ENCODE measurements at places on chromosomes 2 and 18. TPM values are rescaled to one million over a fixed set of nuclear protein-coding genes. Genes with fewer than 3 reads are reported as not detected.

DNA sequence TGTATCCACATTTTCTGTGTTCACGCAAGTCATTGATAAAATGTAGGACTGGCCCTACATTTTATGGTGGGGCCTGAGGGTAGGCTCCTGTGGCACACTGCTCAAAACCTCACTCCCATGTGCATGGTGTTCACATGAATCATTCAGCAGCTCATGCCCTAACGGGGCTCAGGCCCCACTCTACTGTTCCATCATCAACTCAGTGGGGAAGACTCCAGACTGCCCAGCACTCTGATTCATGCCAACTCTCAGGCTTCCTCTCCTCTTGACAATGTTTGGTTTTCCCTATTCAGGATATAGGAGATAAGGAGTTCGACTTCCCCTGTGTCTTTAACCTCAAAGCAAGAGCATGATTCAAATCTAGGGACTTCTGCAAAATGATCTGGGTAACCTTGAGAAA lies 92.0 kb upstream of the BOD1L2 start:
- H3K4me1 ChIP-seq, result no peaks in the 10 kb centered on the region
- H3K27ac ChIP-seq, result no peak overlapping the region
- H3K4me3 ChIP-seq, result no peak overlapping the region

GRCh38 chr2:214574084-214574781 lies 163.4 kb downstream of the VWC2L start:
- no peak overlapping the region for H3K4me3 ChIP-seq
- no peak for DNase-seq
- no peak overlapping the region for H3K27ac ChIP-seq

GRCh38 chr2:32246911-32247310 lies 17.8 kb downstream of the NLRC4 start:
- H3K4me1 ChIP-seq, result no peaks in the 10 kb centered on the region
- DNase-seq, result no peak
- H3K4me3 ChIP-seq, result no peak overlapping the region
- H3K27ac ChIP-seq, result no peak overlapping the region
- H3K27me3 ChIP-seq, result no peaks in the 10 kb centered on the region

DNA sequence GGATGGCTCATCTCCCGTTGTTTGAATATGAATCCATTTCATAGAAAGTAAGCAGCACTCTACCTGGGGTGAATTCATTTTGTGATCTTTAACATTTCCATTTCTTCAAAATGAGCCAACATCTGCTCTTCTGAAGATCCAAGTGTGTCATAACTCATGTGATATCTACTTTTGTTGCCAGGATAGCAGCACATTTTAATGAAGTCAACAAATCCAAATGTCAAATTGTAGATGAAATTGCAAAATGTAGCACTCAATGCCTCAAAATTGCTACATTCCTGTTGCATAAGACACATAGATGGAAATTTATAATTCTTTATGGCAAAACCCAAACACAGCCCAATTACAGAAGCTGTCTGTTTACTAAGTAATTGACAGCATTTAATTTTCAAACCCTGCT lies 360.7 kb downstream of the TMX3 start:
- H3K4me3 ChIP-seq, result no peak overlapping the region
- no peaks in the 10 kb centered on the region for H3K27me3 ChIP-seq
- DNase-seq, result no peak
- H3K4me1 ChIP-seq, result no peaks in the 10 kb centered on the region
- H3K36me3 ChIP-seq, result no peaks in the 10 kb centered on the region
- no peak overlapping the region for H3K27ac ChIP-seq

GRCh38 chr2:236082061-236082460 lies 86.1 kb downstream of the GBX2 start:
- no peaks in the 10 kb centered on the region for H3K36me3 ChIP-seq
- no peaks in the 10 kb centered on the region for H3K4me1 ChIP-seq
- no peaks in the 10 kb centered on the region for H3K27me3 ChIP-seq
- no peak overlapping the region for H3K27ac ChIP-seq

Gene TBR1
- total RNA-seq, result not detected

Gene PJVK
- 1.5 TPM for total RNA-seq

Gene XRCC5
- total RNA-seq, result 140 TPM
